ENCODE measurements at places on chromosomes 16 and 17.

- no peak for DNase-seq
Measured at GRCh38 chr16:55283812-55284717, 39.9 kb upstream of the IRX6 start.

DNA sequence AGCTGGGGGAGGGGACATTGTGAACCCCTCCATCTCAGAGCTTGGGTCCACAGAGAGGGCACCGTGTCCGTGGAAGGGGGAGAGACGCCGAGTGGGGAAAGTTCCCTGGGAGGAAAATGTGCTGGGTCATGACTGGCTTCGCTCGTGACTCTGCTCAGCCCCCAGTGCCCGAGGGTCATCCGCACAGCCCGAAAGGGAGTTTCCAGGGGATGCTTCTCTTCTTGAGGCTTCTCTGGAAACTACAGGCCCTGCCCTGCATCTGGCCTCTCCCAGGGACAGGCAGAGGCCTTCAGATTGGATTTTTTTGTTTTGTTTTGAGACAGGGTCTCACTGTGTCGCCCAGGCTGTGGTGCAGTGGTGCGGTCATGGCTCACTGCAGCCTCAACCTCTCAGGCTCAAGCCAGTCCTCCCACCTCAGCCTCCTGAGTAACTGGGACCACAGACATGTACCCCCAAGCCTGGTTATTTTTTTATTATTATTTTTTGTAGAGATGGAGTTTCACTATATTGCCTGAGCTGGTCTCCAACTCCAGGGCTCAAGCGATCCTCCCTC is 9.8 kb upstream of the GSE1 start:
- DNase-seq: no peak

GRCh38 chr17:81317961-81318605 is 23.0 kb upstream of the SLC38A10 start:
- no peak for DNase-seq

GRCh38 chr17:29036584-29036983 is 6.4 kb upstream of the PIPOX start:
- DNase-seq: no peak

- DNase-seq: no peak
Measured at GRCh38 chr16:72788269-72788809, 259.6 kb downstream of the ZFHX3 start.

DNA sequence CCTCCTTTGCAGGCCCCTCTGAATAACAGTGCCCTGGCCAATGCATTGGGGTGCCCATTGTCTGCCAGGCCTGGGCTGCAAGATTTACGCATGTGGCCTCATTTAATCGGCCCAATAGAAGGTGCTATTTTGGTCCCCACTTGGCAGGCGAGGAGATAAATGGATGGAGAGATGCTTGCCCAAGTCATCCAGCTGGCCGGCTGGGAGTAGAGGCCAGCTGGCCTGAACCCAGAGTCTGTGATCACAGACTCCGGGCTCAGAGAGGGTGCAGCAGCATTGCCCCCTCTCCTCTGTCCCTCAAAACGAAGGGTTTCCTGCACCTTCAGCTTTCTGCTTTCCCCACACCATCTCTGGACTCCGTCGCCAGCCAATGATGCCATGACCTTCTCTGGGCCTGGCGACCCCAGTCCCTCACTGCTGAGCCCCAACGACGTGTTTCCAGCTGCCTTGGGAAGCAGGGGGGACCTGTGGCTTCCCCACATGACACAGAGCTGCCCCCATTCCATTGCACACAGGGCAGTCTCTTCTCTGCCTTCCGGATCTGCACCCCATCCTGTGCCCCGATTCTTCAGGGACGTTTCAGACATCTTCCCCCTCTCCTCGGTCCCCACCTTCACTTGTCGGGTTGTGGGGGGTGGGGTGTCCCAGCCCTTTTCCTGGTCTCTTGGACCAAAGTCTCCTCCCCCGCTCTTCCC is 3.5 kb upstream of the ADGRG1 start:
- DNase-seq: no peak

All from CD8-positive, alpha-beta memory T cell (primary cell).